ENCODE measurements at places on chromosomes 11 and 22. TPM values are rescaled to one million over a fixed set of nuclear protein-coding genes. Genes with fewer than 3 reads are reported as not detected.

The PRMT3 gene
- total RNA-seq, result 25.7 TPM

The SERHL2 gene
- total RNA-seq, result 5.3 TPM

The PRDX5 gene
- total RNA-seq, result 82.3 TPM

The C11orf86 gene
- total RNA-seq, result not detected

The LGR4 gene
- total RNA-seq, result 19.4 TPM

The MCAM gene
- 12.8 TPM for total RNA-seq

The F2 gene
- total RNA-seq, result 0.63 TPM

The CDC42EP2 gene
- 9.4 TPM for total RNA-seq

The RAB3IL1 gene
- 3.4 TPM for total RNA-seq

The SLC6A5 gene
- total RNA-seq, result not detected

The LRRC4C gene
- 99.8 TPM for total RNA-seq

The OR6T1 gene
- total RNA-seq, result not detected

The ZP1 gene
- not detected for total RNA-seq

The APOA1 gene
- 0.63 TPM for total RNA-seq

The PRODH gene
- 2.8 TPM for total RNA-seq

The POU2AF1 gene
- total RNA-seq, result not detected

The RBMXL2 gene
- total RNA-seq, result 0.31 TPM

The MS4A1 gene
- total RNA-seq, result not detected

The ELFN2 gene
- total RNA-seq, result 21.9 TPM

The CALCA gene
- not detected for total RNA-seq

The BTG4 gene
- total RNA-seq, result not detected

Measured in parietal lobe (tissue), 2 donors.